ENCODE measurements at places on chromosomes 13 and 19. TPM values are rescaled to one million over a fixed set of nuclear protein-coding genes. Genes with fewer than 3 reads are reported as not detected.

DNA sequence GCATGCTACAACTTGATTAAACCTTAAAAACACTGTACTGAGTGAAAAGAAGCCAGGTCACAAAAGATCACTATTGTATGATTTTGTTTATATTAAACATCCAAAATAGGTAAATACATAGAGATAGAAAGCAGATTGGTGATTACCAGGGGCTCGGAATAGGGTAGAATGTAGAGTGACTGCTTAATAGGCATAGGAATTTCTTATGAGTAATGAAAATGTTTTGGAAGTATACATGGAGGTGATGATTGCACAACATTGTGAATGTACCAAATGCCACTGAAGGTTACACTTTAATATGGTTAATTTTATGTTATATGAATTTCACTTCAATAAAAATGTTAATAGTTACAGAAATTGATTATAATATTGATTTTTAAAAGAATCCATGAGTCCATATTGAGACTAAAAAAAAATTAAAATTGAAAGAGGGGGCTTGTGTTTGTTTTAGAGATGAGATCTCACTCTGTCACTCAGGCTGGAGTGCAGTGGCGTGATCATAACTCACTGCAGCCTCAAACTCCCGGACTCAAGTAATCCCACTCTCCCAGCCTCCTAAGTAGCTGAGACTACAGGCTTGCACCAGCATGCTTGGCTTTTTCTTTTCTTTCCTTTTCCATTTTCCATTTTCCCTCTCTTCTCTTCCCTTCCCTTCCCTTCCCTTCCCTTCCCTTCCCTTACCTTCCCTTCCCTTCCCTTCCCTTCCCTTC, 85.1 kb downstream of the FNDC3A start:
- no peak for DNase-seq

DNA sequence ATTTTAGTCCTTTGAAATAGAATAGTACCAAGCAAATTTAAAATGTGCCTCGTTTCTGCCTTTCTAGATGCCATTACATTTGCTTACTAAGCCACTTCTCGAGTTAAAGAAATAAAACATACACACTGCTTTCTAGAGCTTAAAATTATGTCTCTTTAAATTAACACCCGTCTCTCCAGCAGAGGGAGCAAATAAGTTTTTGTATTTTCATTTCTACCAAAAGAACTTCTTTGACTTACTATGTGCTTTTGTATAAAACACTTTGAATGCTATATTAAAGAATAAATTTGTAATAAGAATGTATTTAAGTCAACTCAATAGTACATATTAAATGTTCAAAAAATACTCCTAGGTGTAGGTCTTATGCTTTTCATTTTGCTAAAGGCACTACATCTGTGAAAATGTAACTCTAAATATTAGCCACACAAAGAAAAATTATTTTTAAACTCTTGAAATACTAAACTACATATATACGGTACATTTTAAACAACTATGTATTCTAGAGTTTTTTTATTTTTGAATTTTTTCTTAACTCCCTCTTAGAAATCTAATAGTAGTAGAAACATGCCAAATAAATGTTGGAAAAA, 269.3 kb upstream of the MIR17HG start:
- DNase-seq, result no peak

DNA sequence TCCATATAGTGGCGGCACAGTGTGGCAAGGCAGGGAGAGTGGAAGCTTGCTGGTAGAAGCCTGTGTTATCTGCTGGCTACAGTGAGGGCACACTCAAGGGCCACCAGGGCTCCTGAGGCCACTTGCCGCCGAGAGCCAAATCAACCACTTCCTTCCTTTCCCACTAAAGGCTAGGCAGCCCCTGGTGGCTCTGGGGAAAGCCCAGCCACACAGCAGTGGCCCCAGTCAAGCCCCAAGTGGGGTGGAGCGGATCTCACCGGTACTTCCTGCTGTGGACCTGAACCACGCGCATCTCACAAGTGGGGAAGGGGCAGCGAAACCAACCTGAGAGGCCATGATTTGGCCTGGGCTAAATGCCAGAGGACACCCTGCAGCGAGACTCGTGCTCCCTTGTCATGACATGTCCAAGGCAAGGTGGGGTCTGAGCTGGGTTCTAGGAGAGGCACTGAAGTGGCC, 21.9 kb upstream of the SLC35E1 start:
- no peak for DNase-seq

SYMPK gene
- total RNA-seq, result 38.7 TPM

ATP4A gene
- total RNA-seq, result not detected

LRRC63 gene
- total RNA-seq, result under 0.01 TPM

PSG11 gene
- not detected for total RNA-seq
